ENCODE measurements at places on chromosomes 2 and 18.
A peak's percentile ranks its signal among the peaks of the same experiment; 100 is the strongest.

GRCh38 chr2:205347899-205348298 is 334.4 kb upstream of the NRP2 start:
- DNase-seq: no peak

DNA sequence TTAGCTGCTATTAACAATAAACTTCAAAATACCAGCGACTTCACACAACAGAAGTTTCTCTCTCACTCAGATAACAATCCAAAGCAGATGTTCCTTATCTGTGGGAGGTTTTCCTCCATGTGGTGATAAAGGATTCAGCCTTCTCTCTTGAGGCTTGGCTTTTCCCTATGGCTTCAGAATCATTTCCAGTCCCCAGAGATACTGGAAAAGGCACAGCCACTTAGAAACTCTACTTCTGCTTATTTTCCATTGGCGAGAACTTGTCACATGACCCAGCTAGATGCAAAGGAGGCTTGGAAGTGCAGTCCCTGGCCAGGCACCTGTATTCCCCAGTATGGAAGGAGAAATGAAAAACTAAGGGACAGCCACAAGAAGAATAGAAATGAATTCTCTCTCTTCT is 344.8 kb downstream of the MTX2 start:
- no peak for DNase-seq

GRCh38 chr2:217956586-217957457 is 46.0 kb downstream of the TNS1 start:
- no peak for DNase-seq

DNA sequence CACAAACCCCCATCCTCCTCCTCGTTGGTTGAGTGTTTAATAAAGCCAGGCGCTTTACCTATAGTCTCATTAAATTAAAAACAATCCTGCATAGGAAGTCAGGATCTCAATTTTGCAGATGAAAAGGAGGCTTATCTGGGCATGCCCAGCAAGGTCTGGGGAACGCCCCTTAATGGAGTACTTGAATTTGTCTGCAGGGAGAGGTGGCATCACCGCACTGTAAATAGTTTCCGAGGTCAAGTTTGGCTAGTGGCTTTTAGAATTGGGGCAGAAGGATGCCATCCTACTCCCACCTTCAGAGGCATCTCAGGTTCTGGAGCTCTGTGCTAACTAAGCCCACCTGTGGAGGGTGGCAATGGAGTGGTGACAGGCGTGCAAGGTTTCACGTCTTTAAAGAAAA is 149.2 kb downstream of the TGIF1 start:
- DNase-seq: no peak

GRCh38 chr2:138028538-138028937 is 64.3 kb downstream of the HNMT start:
- DNase-seq: no peak

DNA sequence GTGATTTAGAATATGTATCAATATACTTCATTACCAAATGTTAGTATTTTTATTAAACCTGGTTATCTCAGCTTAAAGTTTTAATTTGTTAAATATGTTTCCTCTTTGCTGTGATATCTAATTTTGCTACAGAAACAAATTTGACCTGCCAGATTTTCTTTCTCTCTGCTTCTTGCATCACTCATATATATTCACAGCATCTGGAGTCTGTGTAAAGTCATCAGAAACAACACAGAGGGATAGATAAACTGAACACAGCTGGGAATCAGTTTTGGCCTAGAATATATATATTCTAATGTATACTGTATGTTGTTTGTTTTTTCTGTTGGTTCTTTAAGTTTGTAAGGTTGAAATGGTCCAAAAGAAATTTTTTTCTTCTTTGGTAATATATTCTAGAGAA is 8.5 kb downstream of the PSMD14 start:
- DNase-seq: no peak

DNA sequence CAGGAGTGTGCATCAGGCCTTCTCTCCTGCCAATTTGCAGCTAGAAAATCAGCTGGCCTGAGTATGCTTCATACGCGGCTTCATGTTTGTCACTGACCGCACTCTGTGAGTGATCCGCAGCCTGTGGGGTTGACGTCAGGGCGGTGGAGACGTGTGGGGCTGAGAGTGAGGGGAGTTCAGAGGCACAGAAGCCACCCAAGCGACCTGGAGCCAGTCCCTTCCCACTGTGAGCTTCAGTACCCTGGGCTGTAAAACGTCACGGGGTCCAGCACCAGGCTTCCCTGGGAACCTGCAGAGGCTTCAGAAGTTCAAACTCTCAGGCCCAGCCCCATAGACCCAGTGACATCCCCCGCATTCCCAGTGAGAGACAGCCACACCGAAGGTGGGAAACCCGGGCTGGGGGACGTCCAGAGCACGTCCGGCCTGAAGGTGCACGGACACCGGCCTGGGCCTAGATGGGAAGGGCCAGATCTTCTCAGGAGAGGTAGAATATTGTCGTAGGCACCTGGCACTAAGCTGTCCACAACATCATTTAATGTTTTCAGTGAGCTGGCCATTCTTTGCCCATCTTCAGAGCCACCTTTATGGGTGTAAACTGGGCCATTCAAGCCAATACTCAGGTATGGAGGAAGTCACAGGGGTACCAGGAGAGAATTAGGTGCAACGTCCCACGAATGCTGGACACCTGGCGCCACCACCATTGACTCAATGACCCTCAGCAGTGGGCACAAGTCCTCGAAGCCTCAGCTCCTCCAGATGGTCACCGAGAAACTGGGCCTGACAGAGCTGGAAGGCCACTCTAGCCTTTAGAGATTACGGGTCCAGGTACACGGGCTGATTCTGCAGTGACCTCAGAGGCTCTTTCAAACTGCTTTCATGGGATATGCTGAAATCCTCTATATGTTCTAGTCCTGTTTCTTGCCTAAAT is 235.6 kb upstream of the MYT1L start:
- no peak for DNase-seq

DNA sequence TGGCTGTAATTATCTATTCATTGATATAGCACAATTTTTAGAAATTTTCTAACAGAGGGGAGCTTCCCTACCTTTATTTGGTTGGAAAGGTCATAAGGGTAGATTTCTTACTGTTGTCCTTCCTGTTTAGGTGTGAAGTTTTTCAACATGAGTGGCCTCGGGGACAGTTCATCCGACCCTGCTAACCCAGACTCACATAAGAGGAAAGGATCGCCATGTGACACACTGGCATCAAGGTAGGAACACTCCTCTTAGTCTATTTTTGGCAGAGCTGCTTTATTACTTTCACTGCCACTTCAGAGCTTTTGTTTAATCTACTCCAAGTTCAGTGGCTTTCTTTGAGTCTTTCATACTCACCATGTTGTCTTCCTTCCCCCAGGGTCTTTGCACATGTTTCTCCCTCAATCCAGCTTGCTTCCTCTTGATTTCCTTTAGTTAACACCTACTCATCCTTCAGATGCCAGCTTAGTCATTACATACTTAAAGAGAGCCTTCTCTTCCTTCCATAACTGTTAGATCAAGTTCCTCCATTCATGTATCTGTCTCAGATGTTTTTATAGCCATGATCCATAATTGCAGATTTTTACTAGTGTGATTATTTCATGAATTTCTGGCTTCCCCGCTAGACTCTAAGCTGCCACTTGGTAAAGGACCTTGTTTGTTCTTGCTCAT is 134.5 kb downstream of the PTRHD1 start:
- DNase-seq: no peak

DNA sequence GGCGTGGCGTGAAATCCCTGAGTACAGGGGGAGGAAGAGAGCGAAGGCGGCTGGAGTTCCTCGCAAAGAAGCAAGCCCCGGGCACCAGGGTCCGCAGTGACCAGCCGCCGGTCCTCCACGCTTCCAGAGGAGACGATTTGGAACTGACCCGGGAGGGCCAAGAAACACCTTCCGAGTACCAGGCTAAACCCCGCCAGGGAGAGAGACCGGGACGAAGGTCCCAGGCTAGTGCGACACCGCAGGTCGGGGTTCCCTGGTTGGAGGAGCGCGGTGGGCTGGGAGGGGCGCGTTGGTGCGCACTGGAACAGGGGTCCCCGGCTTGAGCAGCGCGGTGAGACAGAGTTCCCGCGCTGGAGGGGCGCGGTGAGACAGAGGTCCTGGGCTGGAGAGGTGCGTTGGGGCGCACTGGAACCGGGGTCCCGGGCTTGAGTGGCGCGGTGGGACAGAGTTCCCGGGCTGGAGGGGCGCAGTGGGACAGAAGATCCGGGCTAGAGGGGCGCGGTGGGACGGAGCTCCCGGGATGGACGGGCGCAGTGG is 901 bp downstream of the WDFY1 start:
- DNase-seq: peak; percentile 36

DNA sequence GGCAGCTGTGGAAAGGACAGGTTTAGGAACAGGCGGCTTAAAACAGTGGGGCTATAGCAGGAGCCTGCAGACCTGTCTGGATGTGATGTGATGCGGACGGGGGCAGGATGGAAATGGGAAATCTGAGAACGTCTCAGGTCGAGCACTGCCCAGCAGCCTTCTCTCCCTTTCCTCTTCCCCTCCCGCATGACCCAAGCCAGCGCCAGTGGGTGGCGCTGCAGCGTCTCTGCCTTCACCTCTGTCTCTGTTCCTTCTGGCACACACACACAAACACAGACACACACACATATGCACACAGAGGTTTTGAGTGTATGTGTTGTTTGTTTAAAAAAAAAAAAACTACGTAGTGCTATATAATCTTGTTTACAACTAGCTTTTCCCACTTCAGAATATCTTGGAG is 82.0 kb upstream of the SLC66A3 start:
- no peak for DNase-seq

DNA sequence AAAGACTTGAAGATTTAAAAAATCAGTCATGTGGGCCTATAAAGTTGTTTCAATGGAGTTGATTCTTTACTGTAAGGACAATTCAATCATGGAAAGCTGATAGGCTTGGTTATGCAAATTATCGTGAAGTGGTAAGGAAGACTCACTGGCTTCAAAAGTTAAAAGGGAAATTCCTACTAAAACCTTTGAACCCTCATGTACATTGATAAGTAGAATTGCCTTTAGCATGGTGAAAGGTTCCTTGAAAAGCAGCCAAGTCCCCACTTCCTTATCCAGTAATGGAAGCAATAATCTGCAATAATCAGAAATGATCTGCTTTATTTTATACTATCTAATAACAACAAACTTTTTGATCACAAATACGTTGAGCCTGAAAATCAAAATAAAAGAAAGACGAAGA is 14.4 kb upstream of the CCL20 start:
- no peak for DNase-seq

DNA sequence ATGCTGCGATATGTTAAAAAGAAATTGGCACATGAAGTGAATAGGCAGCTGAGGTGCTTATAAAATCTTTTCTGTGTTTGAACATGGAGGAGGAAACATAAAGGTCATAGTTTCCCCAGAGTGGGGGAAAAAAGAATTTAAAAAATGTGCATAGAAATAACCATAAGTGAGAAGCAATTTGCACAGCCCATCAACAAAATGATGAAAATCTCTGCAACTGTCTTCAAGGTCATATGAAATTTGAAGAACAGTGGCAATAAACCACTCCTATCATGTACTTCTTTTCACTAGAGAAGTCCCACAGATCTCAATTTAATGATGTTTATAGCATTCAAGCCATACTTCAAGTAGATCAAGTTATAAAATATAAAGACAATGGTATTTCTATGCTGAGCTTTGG is 46.7 kb upstream of the ZNF804A start:
- no peak for DNase-seq

DNA sequence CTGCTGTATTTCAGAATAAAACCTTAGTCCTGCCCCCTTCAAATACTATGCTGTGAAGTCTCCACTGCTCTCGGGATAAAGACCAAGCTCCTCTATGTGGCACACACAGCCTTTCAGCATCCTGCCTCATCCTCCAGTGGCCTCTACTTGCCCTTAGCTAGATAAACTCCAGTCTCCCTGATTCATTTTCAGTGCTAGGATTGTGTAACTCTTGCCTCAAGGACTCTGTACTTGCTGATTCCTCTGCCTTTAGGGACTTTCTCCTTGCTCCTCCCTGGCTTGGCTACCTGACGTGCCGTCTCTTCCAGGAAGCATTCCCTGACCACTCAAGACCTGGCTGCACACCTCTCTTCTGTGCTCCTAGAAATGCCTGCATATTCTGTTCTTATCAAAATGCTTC is 416.7 kb downstream of the MTX2 start:
- no peak for DNase-seq

DNA sequence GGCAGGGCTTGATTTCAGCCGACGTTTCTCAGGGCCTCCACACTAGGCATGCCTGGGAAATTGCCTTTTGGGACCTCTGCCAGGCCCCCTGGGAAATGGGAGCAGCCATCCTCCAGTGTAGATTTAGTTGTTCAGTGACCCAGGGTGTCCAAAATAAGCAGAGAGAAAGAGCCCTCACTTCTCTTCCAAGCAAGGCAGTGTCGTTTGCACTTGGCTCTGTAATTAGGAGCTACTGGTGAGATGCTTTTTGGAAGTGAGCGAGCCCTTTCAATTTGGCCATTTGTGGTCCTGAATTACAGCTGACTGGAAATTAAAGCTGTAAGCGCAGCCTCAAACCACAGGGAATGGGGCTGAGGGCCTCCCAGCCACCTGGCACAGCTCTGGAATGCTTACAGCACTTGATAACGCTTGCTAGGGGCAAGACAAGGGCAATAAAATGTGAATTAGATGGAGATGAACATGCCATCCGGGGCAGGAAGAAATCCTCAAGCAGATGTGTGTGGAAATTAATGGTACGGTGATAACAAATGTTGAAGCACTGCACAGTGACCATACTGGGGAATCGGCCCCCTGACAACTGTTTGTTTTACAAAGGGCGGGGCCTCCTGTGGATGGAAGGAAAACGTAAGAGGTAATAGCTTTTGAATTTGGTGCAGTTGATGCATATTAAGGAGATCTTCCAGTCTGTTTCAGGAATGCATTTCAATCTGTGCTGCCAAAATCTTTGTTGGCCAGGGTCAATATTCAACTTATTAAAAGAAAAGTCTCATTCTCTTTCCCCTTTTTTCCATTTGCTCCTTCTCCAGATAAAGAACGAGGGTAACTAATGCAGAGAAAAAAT is 173.1 kb downstream of the UXS1 start:
- no peak for DNase-seq

GRCh38 chr2:134169788-134170187 is 84.1 kb upstream of the MGAT5 start:
- no peak for DNase-seq

GRCh38 chr2:152510621-152511020 is 175.6 kb downstream of the FMNL2 start:
- DNase-seq: no peak
